ENCODE measurements at places on chromosomes 4 and X.

GRCh38 chr4:184794470-184794869, 31.3 kb downstream of the ACSL1 start:
- DNase-seq, result no peak

GRCh38 chr4:141348573-141348972, 127.9 kb downstream of the ZNF330 start:
- DNase-seq, result no peak

GRCh38 chr4:73021634-73022033, 47.9 kb downstream of the COX18 start:
- DNase-seq, result no peak

DNA sequence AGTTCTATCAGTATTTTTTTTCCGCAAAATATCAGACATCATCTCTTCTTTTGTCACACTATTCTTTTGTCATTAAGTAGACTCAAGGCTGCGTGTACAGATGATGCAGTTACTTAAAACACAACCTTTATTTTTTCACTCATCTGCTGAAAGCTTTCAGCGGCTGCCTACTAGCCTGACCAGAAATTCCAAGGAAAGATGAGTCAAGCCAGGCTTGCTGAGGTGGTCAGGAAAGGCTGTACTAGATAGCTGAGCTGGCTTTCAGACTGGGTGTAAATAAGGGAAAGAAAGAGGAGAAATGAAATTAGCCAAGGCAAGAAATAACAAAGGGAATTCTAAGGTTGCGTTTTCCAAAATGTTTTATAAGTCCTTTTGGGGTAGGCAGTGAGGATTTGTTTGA, 17.9 kb downstream of the STK26 start:
- DNase-seq, result no peak
